ENCODE measurements at places on chromosomes 3 and 15.

- DNase-seq: no peak
Observed at GRCh38 chr3:130604806-130605205, 87.8 kb downstream of the COL6A6 start.

DNA sequence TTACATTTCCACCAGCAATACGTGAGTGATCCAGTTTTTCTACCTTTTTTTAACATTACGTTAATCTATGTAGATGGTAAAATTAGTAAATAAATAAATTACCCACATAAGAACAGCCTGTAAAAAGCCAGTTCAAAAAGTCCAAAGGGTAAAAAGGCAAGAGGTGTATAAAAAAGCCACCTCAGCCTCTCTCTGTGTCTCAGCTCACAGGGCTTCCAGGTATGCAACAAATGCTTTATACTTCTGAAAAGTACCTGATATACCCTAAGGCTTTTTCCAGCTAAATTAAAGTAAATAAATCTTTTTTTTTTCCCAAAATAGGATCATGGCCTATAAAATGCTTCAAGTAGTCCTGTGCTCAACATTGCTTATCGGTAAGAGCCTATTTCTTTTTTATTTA is at the start of gene C3orf85:
Gene C3orf85 (plus strand): TSS at position 197 of the 400 bp plus-strand sequence. CDS start 129 bp downstream, at position 326.
- no peak for DNase-seq

GRCh38 chr3:37891227-37891626 is 29.5 kb downstream of the CTDSPL start:
- peak; percentile 78 for DNase-seq

- no peak for DNase-seq
Observed at GRCh38 chr3:111517801-111518200, 24.2 kb upstream of the CD96 start.

DNA sequence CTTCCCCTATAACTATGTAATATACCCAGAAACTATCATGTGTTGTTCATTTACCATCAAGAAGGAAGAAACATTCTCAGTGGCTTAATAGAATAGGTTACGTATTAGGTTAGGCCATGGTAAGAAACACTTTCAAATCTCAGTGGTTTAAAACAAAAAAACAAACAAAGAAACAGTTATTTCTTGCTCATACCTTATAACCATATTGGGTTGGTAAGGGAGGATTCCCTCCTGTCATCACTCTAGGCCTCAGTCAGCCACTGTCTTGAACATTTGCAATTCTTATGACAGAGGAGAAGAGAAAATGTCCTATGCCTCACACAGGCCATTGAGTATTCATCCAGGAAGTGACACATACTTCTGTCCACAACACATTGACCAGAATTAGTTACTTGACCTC is 727.7 kb upstream of the NECTIN3 start:
- DNase-seq: no peak

GRCh38 chr3:188889054-188889491 is 282.7 kb upstream of the TPRG1 start:
- peak; percentile 74 for DNase-seq

GRCh38 chr15:55230953-55231352 is 34.2 kb upstream of the RSL24D1 start:
- DNase-seq: no peak

- no peak for DNase-seq
Observed at GRCh38 chr3:17290894-17291293, 406.1 kb downstream of the PLCL2 start.

- no peak for DNase-seq
Observed at GRCh38 chr3:142086581-142087090, 62.7 kb downstream of the TFDP2 start.

DNA sequence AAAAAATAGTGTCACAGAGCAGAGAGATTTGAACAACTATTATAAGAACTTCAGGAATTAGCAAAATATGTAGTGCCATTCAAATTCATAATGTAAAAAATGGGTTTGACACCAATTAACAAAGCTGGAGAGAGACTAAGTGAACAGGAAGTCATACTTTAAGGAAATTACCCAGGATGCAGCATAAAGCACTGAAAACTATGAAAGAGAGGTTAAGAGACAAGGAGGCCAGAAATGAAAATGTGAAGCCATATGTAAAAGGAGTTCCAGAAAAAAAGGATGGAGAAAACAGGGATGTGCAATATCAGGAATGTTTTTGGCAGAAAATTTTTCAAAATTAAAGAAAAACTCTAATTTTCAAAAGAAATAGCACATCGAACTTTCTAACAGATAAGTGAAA is 57.6 kb downstream of the SLCO2A1 start:
- DNase-seq: no peak

- DNase-seq: no peak
Observed at GRCh38 chr15:92189166-92189565, 204.5 kb upstream of the ST8SIA2 start.

DNA sequence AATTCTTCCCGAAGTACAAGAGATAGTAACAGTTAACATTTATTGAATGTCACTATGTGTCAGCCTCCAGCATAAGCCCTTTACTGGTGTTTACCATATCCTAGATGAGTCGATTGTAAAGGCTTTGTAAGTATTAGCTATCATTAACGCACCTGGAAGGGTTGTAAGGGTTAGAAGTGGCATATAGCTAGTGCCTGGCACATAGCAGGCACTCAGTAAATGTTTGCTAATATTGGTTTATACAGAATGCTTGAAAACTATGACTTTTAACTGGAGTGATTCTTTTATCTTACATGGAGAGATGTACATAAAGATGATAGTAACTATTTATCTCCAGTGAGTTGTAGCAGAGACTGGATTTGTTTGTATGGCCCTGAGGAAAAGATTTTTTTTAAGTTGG is 46.3 kb upstream of the ATP11B start:
- no peak for DNase-seq

DNA sequence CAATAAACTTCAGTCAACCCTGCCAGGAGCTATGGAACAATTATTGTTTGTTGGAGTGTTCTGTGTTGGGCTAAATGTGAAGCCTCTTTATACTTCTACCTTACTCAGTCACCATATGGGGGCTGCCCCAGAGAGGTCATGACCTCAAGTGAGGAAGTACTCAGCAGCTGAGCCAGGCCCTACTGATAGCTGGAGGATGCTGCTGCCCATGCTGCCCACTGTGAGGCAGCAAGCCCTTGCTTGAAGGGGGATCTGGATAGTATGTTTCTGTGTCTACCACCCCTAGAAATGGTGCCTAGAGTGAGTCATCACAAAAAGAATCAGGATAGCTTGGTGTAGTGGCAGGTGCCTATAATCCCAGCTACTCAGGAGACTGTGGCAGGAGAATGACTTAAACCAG is 4.5 kb upstream of the RPL24 start:
- no peak for DNase-seq

DNA sequence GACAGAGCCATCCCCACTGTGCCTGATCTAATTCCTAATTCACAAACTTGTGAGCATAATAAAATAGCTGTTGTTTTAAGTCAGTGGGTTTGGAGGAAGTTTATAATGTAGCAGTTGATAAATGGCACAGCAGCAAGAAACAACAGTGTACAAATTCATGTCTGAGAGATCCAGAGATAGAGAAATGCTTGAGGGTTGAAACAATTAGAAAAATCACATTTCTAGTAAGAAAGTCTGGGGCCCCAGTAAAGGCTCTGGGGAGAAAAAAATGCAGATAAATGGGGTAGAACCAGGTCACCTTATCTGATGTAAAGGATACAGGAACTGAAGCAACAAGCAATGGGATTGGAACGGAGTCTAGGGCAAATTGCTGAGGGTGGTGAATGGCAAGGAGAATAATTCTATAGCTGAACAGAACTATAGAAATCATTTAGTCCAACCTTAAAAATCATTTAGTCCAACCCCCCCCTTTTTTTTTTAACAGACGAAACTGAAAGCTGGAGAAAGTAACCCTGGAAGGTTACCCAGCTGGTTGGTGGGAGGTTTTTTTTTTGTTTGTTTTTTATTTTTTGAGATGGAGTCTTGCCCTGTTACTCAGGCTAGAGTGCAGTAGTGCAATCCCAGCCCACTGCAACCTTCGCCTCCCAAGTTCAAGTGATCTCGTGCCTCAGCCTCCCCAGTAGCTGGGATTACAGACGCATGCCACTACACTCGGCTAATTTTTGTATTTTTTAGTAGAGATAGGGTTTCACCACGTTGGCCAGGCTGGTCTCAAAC is 14.3 kb upstream of the SHQ1 start:
- DNase-seq: no peak

- DNase-seq: peak; percentile 11
Observed at GRCh38 chr3:119239206-119239820, 1.4 kb downstream of the B4GALT4 start.

GRCh38 chr15:89370120-89370977 is 35.7 kb upstream of the POLG start:
- DNase-seq: no peak

DNA sequence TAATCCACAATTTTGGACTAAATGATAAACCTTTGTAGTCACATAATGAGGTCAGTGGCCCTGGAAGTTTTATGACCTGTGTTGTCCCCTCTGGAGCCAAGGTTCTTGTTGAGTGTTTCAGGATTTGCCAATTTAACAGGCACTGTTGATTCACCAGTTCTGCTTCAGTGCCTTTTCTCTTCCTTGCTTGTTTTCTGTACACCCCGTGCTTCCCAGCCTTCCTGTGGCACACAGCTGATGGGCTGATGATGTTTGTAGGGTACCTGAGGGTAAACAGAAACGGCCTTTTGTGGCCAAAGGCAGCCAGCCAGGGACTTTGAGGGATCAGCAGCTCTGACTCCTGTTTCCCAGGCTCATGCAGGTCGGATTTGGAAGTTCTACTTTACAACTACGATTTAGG is 13.3 kb downstream of the GYG1 start:
- DNase-seq: no peak

DNA sequence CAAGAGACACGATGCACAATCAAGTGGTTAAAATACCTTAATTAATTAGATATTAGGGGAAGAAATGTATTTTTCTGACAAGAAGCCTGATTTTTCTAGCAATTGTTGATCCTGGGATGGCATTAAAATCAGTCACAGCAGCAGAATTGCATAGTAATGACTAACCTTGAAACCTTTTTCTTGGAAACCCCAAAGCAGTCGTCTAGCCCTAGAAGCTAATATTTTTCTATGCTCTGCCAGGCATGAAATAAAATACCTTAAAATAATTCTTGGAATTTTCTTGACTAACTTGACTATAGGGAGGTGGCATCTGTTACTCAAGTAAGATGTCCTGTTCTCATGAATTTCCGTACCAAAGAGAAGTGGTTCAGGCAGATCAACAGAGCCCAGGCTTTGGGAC is 204.1 kb downstream of the THRB start:
- DNase-seq: no peak

DNA sequence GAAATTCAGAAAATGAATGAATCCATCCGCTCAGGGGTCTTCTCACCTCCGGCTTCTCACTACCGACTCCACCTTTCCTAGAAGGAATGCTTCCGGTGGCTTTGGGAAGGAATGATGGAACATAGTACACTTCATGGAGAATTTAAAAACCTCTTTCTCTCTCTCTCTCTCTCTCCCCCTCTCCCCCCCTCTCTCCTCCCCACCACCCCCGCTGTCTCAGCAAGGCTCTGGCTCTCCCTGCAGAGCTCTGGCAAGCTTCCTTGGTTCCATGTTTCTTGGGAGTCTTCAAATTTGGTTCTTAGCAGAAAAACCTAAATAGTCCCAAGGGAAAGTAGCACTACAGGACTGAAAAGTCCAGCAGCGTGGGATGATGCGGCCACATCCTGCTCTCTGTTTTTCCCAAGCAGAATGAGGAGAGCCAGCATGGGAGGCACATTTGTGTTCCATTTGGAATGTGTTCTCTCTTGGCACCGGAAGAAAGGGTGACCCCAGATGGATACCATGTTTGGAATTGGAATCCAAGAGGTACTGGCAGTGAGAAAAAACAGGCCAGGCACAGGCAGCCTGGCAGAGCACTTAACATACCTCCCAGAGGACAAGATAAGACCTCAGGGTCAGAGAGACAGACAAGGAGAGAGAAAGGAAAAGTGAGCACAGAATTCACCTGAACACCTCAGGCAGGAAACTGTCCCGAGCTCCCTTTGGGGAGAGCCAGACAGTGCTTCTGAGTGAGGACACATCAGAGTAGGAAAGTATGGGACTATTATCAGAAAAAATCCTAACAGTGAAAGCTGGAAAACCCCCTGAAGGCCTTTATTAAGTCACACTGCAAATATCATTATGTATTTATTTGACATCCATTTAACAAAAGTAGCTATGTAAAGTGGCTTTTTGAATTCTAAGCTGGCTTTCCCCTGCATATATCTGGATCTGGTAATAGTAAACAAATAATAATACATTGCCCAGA is at the start of gene POPDC2:
Gene POPDC2 (minus strand): TSS at position 116 of the 967 bp plus-strand sequence. CDS start 166 bp downstream, outside the sequence.
- peak; percentile 64 for DNase-seq

DNA sequence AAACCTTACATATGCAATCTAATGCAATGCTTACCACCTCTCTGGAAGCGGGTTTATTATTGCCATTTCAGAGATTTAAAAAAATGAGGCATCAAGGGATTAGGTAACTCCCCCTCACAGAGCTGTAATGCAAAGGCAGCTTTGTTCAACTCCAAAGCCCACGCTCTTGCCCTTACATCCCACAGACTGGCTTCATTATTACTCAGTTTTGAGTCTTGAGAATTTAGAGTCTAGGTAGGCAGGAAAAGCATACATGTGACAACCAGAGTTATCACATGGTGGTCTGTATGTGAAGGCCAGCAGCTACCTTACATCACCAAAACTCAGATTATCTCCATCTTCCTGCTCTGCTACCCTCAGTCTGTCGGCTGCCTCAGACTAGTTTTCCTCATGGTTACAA is 326.9 kb downstream of the UACA start:
- DNase-seq: no peak

GRCh38 chr15:76328106-76328696 is 8.4 kb upstream of the ISL2 start:
- DNase-seq: no peak

GRCh38 chr3:54731732-54732445 is 196.0 kb downstream of the LRTM1 start:
- DNase-seq: no peak

GRCh38 chr3:170356596-170357175 is 829 bp upstream of the SKIL start:
- DNase-seq: peak; percentile 94

DNA sequence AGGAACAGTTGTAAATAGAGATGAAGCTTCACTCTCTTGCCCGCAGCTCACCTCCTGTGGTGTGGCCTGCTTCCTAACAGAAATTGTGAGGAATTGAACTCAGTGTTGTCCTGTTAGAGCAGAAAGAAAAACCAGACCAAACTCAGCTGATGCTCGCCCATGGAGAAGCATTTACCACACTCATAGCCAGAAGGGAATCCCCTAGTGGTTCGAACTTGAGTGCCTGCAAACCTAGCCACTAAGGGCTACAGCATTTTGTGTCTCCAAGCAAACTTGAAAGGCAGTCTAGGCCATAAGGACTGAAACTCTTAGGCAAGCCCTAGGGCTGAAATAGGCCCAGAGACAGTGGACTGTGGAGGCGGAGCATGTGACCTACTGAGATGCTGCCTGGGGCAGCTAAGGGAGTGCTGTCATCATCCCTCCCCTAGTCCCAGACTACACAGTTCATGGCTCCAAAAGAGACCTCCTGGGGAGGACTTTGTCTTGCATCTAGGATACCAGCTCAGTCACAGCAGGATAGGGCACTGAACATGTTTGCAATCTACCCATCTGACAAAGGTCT is 44.5 kb upstream of the MCTP2 start:
- no peak for DNase-seq

DNA sequence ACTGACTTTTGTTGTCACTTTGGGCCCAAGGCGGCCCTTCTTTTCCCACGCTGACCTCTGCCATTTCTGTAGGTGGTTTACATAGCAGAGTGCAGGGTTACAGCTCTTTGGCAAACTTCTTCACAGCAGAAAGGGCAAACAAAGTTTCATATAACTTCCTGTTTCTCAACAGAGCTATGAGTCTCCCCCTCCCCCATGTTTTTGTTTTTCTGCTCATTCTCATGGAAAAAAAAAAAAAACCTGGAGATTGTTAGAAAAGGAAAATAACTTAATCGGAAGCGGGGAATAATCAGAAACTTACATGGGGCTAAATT is 342.0 kb upstream of the NR2F2 start:
- peak; percentile 58 for DNase-seq

GRCh38 chr3:181952221-181952620 is 240.5 kb downstream of the SOX2 start:
- DNase-seq: no peak

Measured in muscle of leg (tissue), 16 donors.